ENCODE measurements at places on chromosomes 1 and 21. TPM values are rescaled to one million over a fixed set of nuclear protein-coding genes. Genes with fewer than 3 reads are reported as not detected.
A peak's percentile ranks its signal among the peaks of the same experiment; 100 is the strongest.

DNA sequence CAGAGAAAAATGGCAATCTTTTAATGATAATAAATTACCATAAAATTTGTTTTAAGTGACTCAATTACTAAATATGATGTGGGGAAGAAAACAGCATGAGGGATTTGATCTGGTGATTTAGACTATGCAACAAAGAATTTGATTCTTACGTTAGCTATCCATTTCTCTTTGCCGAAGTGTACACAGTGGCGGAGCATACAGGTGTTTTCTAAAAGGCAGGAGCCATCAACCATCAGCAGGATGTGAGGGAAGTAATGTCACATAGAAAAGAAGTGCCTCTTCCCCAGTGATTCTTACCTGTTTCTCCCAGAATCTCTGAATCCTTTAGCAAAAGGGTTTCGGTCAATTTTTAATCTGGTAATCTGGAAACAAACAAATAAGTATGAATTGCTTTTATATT, 74.3 kb downstream of the TBX15 start:
- no peak overlapping the region for H3K27ac ChIP-seq
- no peak for DNase-seq
- H3K27me3 ChIP-seq, result no peaks in the 10 kb centered on the region
- no peaks in the 10 kb centered on the region for H3K4me1 ChIP-seq

Gene DNALI1
- polyA plus RNA-seq, result 0.08 TPM

Gene CRYAA
- not detected for polyA plus RNA-seq

- H3K4me3 ChIP-seq, result no peak overlapping the region
- no peaks in the 10 kb centered on the region for H3K27me3 ChIP-seq
- H3K36me3 ChIP-seq, result no peaks in the 10 kb centered on the region
Measured at GRCh38 chr1:232767305-232768074, 37.7 kb upstream of the MAP10 start.

Gene FLG2
- not detected for polyA plus RNA-seq

- no peak for DNase-seq
- H3K27me3 ChIP-seq, result no peaks in the 10 kb centered on the region
- no peaks in the 10 kb centered on the region for H3K36me3 ChIP-seq
- peak overlapping the region; percentile 61 for H3K4me3 ChIP-seq
- H3K27ac ChIP-seq, result no peak overlapping the region
Measured at GRCh38 chr21:31509194-31510017, 150.1 kb upstream of the SOD1 start.

Gene SPRR2F
- polyA plus RNA-seq, result not detected

DNA sequence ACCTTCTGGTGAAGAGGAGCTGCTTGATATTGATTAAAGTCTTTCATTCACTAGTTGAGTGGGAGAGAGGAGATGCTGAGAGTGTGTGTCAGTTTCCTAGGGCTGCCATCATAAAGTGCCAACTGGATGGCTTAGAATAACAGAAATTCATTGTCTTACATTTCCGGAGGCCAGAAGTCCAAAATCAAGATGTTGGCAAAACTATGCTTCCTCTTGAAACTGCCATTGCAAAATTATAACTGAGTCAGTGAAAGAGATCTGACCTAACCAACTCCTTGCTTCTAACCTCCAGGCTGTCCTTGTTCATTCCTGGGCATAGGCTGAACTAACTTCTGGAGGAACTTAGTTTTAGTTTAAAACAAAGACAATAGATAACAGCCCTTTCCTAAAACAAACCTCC, 47.1 kb downstream of the PTGS2 start:
- no peak overlapping the region for H3K4me3 ChIP-seq
- no peaks in the 10 kb centered on the region for H3K4me1 ChIP-seq

GRCh38 chr1:37940299-37940947, 6.4 kb downstream of the INPP5B start:
- H3K27ac ChIP-seq, result no peak overlapping the region
- no peaks in the 10 kb centered on the region for H3K27me3 ChIP-seq
- no peak for DNase-seq
- peaks cover 2% of the 10 kb centered on the region for H3K36me3 ChIP-seq
- no peak overlapping the region for H3K4me3 ChIP-seq
- no peaks in the 10 kb centered on the region for H3K4me1 ChIP-seq

- H3K27me3 ChIP-seq, result peaks cover 8% of the 10 kb centered on the region
- no peak overlapping the region for H3K4me3 ChIP-seq
- no peak overlapping the region for H3K27ac ChIP-seq
Measured at GRCh38 chr1:200180821-200181220, 153.3 kb downstream of the NR5A2 start.

GRCh38 chr1:41361495-41362356, 492 bp downstream of the FOXO6 start:
- H3K4me3 ChIP-seq, result peak overlapping the region; percentile 87
- H3K4me1 ChIP-seq, result peaks cover 40% of the 10 kb centered on the region
- H3K27me3 ChIP-seq, result peaks cover 49% of the 10 kb centered on the region
- DNase-seq, result no peak
- no peak overlapping the region for H3K27ac ChIP-seq

Gene CASQ2
- polyA plus RNA-seq, result not detected

GRCh38 chr1:240562111-240562590, 49.8 kb downstream of the GREM2 start:
- no peaks in the 10 kb centered on the region for H3K4me1 ChIP-seq
- DNase-seq, result no peak
- H3K27me3 ChIP-seq, result peaks cover 4% of the 10 kb centered on the region
- no peak overlapping the region for H3K27ac ChIP-seq
- no peaks in the 10 kb centered on the region for H3K36me3 ChIP-seq

Gene EFNA1
- polyA plus RNA-seq, result 0.82 TPM

DNA sequence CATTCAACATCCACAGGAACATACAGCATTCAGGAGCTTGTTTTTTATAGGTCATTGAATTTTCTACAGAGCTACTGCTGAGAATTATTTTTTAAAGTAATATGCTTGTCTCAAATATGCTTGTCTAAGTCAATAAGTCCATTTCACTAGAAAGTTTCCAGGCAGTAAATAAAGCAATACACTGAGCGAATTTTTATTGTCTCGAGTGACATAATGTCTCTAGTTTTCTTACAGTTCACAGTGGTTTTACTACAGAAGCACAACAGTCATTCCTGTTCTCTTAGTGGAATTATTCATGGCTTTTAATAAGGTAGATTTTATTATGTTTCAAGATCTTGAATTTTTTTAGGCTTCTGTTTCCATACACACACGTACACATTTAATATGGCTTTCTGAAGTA, 83.8 kb downstream of the HS2ST1 start:
- no peak overlapping the region for H3K27ac ChIP-seq
- H3K27me3 ChIP-seq, result no peaks in the 10 kb centered on the region
- no peak overlapping the region for H3K4me3 ChIP-seq

DNA sequence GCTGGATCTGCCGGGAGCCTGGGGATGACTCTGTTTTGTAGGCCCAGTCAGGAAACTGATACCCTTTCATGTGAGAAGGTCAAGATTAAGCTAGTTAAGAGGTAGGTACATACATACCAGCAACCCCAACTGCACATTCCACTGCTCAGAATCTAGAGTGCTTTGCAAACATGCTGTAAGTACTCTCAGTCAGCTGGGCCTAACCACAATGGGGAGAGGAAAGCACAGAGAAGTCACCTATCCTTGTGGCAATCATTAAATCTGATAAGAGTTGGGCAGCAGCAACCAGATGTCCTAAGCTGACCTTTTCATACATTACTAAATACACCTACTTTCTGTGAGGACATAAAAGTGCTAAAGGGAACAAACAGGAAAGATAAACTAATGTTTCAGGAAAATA, 2.5 kb downstream of the ETV3 start:
- H3K27me3 ChIP-seq, result no peaks in the 10 kb centered on the region
- DNase-seq, result no peak
- no peak overlapping the region for H3K27ac ChIP-seq
- H3K4me1 ChIP-seq, result peaks cover 36% of the 10 kb centered on the region

Gene PTGFR
- not detected for polyA plus RNA-seq

Gene MSH4
- not detected for polyA plus RNA-seq

DNA sequence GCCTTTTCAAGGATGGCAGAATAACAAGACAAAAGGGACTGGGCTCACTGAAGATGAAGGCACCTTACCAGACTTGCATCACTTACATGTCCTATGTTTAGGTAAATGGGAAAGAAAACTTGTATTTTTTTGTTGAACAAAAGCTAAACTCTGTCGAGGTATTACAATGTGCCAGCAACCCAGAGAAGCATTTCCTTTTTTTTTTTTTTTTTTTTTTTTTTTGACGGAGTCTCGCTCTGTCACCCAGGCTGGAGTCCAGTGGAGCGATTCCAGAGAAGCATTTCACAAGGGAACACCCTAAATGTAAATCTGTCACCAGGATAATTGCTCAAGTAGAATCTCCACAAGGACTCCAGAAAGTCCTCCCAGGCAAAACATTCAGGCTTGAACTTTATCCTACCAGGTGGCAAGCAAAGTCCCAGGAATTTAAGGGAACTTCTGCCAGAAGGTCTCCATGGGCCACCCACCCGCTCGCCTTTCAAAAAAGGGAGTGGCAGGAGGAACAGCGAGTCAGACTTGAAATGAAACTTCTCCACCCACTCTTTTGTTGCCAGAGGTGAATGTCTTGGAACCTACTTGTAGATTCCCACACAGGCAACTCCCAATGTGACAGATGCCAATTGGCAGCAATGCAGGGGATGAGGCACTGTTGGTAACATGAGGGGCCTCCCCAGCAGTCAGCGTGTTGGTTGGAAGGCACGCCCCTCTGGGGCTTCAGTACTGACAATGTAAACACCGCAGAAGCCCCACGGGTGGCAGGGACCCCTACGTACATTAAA, 125.0 kb downstream of the TIAM1 start:
- H3K4me1 ChIP-seq, result peaks cover 7% of the 10 kb centered on the region
- no peak for DNase-seq
- H3K27ac ChIP-seq, result no peak overlapping the region
- H3K4me3 ChIP-seq, result no peak overlapping the region
- no peaks in the 10 kb centered on the region for H3K27me3 ChIP-seq
- H3K36me3 ChIP-seq, result no peaks in the 10 kb centered on the region

Gene CFHR4
- polyA plus RNA-seq, result not detected

- peaks cover 9% of the 10 kb centered on the region for H3K4me1 ChIP-seq
- H3K27ac ChIP-seq, result no peak overlapping the region
- DNase-seq, result no peak
- no peaks in the 10 kb centered on the region for H3K36me3 ChIP-seq
- no peak overlapping the region for H3K4me3 ChIP-seq
Measured at GRCh38 chr1:119136401-119136800, 4.1 kb downstream of the WARS2 start.

- H3K36me3 ChIP-seq, result no peaks in the 10 kb centered on the region
- peaks cover 74% of the 10 kb centered on the region for H3K27me3 ChIP-seq
- H3K4me1 ChIP-seq, result peaks cover 15% of the 10 kb centered on the region
- H3K27ac ChIP-seq, result no peak overlapping the region
- H3K4me3 ChIP-seq, result peak overlapping the region; percentile 29
- no peak for DNase-seq
Measured at GRCh38 chr1:156859523-156860112, 701 bp upstream of the INSRR start.

Gene OR6N1
- polyA plus RNA-seq, result not detected

- peaks cover 8% of the 10 kb centered on the region for H3K4me1 ChIP-seq
- no peaks in the 10 kb centered on the region for H3K36me3 ChIP-seq
- no peaks in the 10 kb centered on the region for H3K27me3 ChIP-seq
- H3K27ac ChIP-seq, result peak overlapping the region; percentile 12
- no peak overlapping the region for H3K4me3 ChIP-seq
Measured at GRCh38 chr1:185334182-185334581, 17.1 kb upstream of the IVNS1ABP start.

GRCh38 chr1:205676002-205676401, 4.3 kb downstream of the SLC45A3 start:
- no peak overlapping the region for H3K4me3 ChIP-seq
- H3K27me3 ChIP-seq, result no peaks in the 10 kb centered on the region
- no peaks in the 10 kb centered on the region for H3K36me3 ChIP-seq

Gene SYPL2
- not detected for polyA plus RNA-seq

GRCh38 chr1:212113706-212114105, 78.2 kb downstream of the DTL start:
- no peak for DNase-seq
- no peaks in the 10 kb centered on the region for H3K27me3 ChIP-seq
- no peak overlapping the region for H3K27ac ChIP-seq
- no peaks in the 10 kb centered on the region for H3K36me3 ChIP-seq
- H3K4me3 ChIP-seq, result no peak overlapping the region
- H3K4me1 ChIP-seq, result peaks cover 5% of the 10 kb centered on the region

- H3K36me3 ChIP-seq, result no peaks in the 10 kb centered on the region
- H3K4me1 ChIP-seq, result no peaks in the 10 kb centered on the region
- no peak overlapping the region for H3K27ac ChIP-seq
- no peak for DNase-seq
Measured at GRCh38 chr21:15436031-15436430, 293.8 kb upstream of the USP25 start.

DNA sequence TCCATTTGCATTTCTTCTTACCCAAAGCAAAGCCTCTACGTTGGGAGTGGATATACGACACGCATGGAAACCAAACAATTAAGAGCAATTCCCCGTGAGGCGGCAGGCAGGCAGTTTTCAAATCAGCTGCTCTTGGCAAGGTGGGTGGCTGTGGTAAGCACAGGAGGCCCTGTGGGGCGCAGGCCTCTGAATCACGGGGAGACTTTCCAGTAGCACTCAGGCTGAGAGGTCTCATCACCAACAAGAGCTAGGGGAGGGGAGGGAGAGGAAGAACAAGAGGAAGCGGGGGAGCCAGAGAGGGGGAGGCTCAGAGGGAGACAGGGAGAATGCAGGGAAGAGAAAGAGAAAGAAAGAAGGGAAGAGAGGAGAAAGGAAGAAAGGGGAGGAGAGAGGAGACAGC, 56.4 kb downstream of the MT1HL1 start:
- no peaks in the 10 kb centered on the region for H3K36me3 ChIP-seq
- no peak overlapping the region for H3K4me3 ChIP-seq
- H3K27ac ChIP-seq, result no peak overlapping the region
- no peaks in the 10 kb centered on the region for H3K4me1 ChIP-seq

Gene FNDC10
- polyA plus RNA-seq, result 0.13 TPM

- no peak for DNase-seq
- no peak overlapping the region for H3K4me3 ChIP-seq
- H3K27me3 ChIP-seq, result peaks cover 20% of the 10 kb centered on the region
- H3K36me3 ChIP-seq, result no peaks in the 10 kb centered on the region
- H3K27ac ChIP-seq, result no peak overlapping the region
Measured at GRCh38 chr1:43644558-43644957, 5.4 kb upstream of the KDM4A start.

Gene RXRG
- polyA plus RNA-seq, result not detected

DNA sequence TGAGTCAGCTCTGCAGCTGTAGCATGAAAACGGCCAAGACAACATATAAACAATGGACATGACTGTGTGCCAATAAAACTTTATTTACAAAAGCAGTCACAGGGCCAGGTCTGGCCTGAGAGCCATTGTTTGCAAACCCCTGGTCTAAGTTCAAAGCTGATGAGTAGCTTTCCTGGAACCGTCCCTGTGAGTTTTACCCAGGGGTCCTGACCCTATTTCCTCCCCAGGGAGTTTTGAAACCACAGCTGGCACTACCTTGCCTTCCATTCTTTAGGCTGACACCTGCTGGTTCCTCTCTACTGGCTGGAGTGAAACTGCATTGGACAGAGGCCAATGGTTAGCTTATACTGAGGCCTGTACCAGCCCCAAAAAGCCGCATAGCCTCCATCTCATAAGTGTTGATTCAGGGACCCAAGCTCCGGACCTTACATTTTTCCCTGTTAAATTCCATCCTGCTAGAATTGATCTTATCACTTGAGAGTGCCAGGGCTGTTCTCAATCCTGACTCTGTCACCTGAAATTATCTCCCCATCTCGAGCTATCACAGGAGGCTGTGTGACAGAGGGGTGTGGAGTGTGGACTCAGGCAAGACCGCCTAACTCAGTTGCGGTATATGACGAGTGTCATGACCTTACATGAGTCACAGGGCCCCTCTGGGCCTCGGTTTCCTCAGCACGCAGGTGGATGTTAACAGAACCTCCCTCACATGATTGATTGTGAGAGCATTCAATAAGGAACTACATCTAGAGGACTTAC, 343.6 kb downstream of the NPHP4 start:
- H3K27ac ChIP-seq, result no peak overlapping the region
- H3K36me3 ChIP-seq, result no peaks in the 10 kb centered on the region
- peaks cover 51% of the 10 kb centered on the region for H3K27me3 ChIP-seq
- DNase-seq, result no peak
- H3K4me1 ChIP-seq, result peaks cover 4% of the 10 kb centered on the region

Gene ECM1
- not detected for polyA plus RNA-seq

Gene NTMT2
- polyA plus RNA-seq, result not detected
